ENCODE measurements at places on chromosomes 16 and 17. TPM values are rescaled to one million over a fixed set of nuclear protein-coding genes. Genes with fewer than 3 reads are reported as not detected.
A peak's percentile ranks its signal among the peaks of the same experiment; 100 is the strongest.

NRN1L gene
- 2.7 TPM for total RNA-seq

CCDC102A gene
- total RNA-seq = 8.2 TPM

TMEM220 gene
- total RNA-seq = 6.1 TPM

GRCh38 chr17:27239584-27239983, 54.3 kb upstream of the WSB1 start:
- H3K4me1 ChIP-seq = 0 out of 2 replicates have a peak, but pooled peaks cover 3% of the 10 kb centered on the region
- no peak for DNase-seq
- H3K36me3 ChIP-seq = no peaks in the 10 kb centered on the region
- no peak overlapping the region for H3K27ac ChIP-seq
- H3K27me3 ChIP-seq = no peaks in the 10 kb centered on the region

- peak; percentile 63 for DNase-seq
- peaks cover 5% of the 10 kb centered on the region for H3K36me3 ChIP-seq
- H3K27ac ChIP-seq = no peak overlapping the region
- no peak overlapping the region for H3K4me3 ChIP-seq
- no peaks in the 10 kb centered on the region for H3K4me1 ChIP-seq
- H3K27me3 ChIP-seq = no peaks in the 10 kb centered on the region
These were observed 29.0 kb downstream of the MARCHF10 start for GRCh38 chr17:62778990-62779681.

RAB11FIP4 gene
- 25.7 TPM for total RNA-seq

- H3K4me1 ChIP-seq = peaks cover 2% of the 10 kb centered on the region
- peak; percentile 56 for DNase-seq
- peak overlapping the region; percentile 64 for H3K27ac ChIP-seq
These were observed 18.8 kb downstream of the SIAH1 start for GRCh38 chr16:48366165-48367093.

DNA sequence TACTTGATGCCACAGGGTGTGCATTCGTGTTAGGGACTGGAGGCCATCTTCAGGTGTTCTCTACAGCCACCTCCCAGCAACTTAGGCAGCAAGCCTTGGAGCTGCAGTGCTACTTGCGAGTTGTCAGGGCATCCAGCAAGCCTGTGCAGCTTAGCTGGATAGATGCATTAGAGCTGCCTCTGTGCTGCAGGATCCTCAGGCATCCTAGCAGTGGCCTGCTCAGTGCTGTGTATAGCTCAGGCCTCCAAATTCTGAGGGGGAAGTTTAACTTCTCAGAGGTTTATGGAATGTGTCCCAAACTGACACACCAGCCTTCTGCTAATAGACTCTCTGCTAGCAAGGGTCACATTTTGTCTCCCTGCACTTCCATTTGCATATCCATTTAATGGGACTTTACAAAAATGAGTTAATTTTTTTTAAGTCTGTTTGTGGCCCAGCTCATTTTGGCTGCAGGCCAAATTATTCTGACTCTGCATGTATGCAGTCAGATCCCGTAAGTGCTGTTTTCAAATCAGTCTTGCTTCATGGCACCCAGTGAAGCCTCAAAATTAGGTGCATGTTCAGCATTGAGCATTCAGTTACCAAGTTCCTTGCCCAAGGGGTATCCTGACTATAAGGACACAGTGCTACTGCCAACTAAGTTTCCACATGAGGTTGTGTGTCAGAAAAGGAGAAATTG, 6.8 kb downstream of the GABARAPL2 start:
- H3K27me3 ChIP-seq = no peaks in the 10 kb centered on the region
- no peak overlapping the region for H3K27ac ChIP-seq
- H3K4me3 ChIP-seq = no peak overlapping the region
- DNase-seq = no peak

DNA sequence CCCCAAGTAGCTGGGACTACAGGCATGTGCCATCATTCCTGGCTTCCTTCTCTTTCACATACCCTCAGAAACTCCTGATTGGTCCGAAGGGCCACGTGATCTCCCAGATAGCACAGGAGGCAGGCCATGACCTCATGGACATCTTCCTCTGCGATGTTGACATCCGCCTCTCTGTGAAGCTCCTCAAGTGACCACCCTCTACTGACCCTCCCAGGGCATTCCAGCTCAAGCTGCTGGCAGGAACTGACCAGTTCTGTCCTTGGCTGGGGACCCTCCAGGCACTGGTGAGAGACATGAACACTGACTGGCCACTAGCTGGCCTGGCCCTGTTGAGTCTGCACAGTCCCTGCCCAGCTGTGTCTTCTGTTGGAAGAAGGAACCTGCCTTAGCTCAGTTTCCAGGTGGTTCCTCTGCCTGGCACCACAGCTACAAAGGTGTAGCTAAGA, 5.6 kb downstream of the ERAL1 start:
- no peak for DNase-seq
- peaks cover 28% of the 10 kb centered on the region for H3K36me3 ChIP-seq
- no peak overlapping the region for H3K27ac ChIP-seq
- H3K4me1 ChIP-seq = no peaks in the 10 kb centered on the region

DNA sequence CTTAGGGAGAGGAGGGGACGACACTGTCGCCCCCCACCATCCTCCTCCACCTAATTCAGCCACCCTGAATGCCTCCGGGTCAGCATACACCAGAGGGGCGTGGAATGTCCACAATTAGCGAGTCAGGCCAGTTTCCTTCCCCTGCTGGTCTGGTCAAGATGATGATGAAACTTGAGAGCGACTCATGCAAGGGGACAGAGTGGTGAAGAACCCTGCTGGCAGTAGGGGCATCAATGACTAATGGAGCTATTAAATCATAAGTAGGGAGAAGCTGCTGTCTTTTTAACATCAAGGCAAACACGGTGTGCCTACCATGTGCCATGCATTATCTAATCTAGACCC, 7.2 kb downstream of the SPACA3 start:
- H3K4me1 ChIP-seq = no peaks in the 10 kb centered on the region
- DNase-seq = no peak
- no peaks in the 10 kb centered on the region for H3K36me3 ChIP-seq
- no peaks in the 10 kb centered on the region for H3K27me3 ChIP-seq

DNA sequence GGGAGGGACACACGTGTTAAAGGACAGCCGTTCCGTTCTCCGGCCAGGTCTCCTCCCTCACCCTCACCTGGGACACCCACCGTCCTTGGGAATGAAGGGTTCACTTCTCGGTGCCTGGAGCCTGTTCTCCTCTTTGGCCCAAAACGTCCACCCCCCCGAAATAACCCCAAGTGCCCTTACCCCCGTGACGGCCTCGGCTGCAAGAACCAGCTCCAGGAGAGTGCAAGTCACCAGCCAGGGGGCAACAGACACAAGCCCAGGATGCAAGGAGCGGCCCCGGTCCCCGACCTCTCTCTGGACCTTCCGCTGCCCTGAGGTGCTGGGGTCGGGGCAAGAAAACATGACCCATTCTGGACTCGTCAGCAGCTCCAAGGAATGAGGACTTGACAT, 20.0 kb upstream of the UBE2I start:
- peaks cover 7% of the 10 kb centered on the region for H3K27me3 ChIP-seq
- H3K27ac ChIP-seq = no peak overlapping the region
- H3K4me3 ChIP-seq = peak overlapping the region; percentile 78
- peaks cover 2% of the 10 kb centered on the region for H3K4me1 ChIP-seq
- H3K36me3 ChIP-seq = no peaks in the 10 kb centered on the region

DNA sequence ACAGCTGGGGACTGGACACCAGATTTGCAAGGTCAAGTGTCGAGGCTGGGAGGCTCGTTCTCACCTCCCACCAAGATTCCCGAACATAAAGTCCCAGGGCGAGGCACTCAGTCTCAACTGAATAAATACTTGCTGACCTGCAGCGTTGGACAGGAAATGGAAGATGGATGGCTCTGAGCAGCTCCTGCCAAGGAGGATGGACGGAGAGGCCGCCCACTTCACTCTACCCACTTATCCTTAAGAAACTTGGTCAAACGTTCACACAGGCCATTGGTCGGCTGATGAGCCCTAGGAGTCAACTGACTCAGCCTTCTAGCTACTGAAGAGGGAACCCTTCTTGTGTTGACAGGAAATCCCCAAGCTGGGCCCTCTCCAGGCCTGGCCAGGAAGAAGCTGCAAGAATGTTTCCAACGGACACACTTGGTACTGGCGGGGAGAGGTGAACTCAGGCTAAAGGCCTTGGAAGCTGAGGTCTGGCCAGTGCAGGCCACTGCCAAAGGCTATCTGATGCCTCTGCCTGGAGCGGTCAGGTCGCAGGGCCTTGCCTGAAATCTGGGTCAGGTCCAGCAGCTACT, 50.0 kb downstream of the VAC14 start:
- DNase-seq = no peak
- no peak overlapping the region for H3K4me3 ChIP-seq
- H3K27ac ChIP-seq = no peak overlapping the region
- no peaks in the 10 kb centered on the region for H3K27me3 ChIP-seq
- H3K36me3 ChIP-seq = peaks cover 3% of the 10 kb centered on the region

PMP22 gene
- 1.5 TPM for total RNA-seq

GRCh38 chr16:82260212-82260795, 90.3 kb upstream of the MPHOSPH6 start:
- H3K27ac ChIP-seq = no peak overlapping the region

GRCh38 chr16:12551946-12552345, 251.7 kb downstream of the CPPED1 start:
- no peak overlapping the region for H3K27ac ChIP-seq
- DNase-seq = no peak
- no peaks in the 10 kb centered on the region for H3K36me3 ChIP-seq
- H3K4me3 ChIP-seq = no peak overlapping the region
- H3K27me3 ChIP-seq = no peaks in the 10 kb centered on the region

CD300LG gene
- total RNA-seq = not detected
